ENCODE measurements at places on chromosomes 5 and 9.
A peak's percentile ranks its signal among the peaks of the same experiment; 100 is the strongest.

- DNase-seq, result no peak
These were observed 330.1 kb downstream of the NDUFS4 start for GRCh38 chr5:53890490-53890889.

GRCh38 chr9:123282362-123283047 lies 14.1 kb upstream of the STRBP start:
- DNase-seq, result no peak

GRCh38 chr5:82911910-82912309 lies 165.3 kb downstream of the TMEM167A start:
- no peak for DNase-seq

GRCh38 chr5:6700685-6701355 lies 12.4 kb upstream of the TENT4A start:
- DNase-seq, result no peak

GRCh38 chr5:103706939-103707682 lies 144.5 kb upstream of the NUDT12 start:
- no peak for DNase-seq

GRCh38 chr5:72063219-72063819 lies 44.0 kb upstream of the MAP1B start:
- no peak for DNase-seq

- no peak for DNase-seq
These were observed 25.1 kb downstream of the MACROH2A1 start for GRCh38 chr5:135373736-135374515.

- no peak for DNase-seq
These were observed 186.7 kb downstream of the PARP8 start for GRCh38 chr5:50853151-50853550.

DNA sequence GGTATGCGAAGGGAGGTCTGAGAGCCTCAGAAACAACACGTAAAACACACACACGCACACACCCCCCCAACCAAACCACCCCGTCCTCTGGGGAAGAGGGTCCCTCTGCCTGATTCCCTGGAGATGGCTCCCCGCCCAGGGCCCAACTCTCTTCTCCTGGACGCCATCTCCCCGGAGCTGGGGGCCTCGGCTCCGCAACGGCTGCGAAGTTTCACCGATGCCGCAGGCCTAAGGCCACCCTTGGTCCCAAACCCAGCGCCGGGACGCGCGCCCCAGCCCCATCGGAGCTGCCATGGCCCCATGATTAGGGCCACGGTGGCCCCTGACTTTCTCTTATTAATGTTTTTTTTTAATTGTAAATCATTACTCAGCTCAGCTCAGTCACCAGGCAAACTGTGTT lies 181.4 kb upstream of the TBCA start:
- no peak for DNase-seq

DNA sequence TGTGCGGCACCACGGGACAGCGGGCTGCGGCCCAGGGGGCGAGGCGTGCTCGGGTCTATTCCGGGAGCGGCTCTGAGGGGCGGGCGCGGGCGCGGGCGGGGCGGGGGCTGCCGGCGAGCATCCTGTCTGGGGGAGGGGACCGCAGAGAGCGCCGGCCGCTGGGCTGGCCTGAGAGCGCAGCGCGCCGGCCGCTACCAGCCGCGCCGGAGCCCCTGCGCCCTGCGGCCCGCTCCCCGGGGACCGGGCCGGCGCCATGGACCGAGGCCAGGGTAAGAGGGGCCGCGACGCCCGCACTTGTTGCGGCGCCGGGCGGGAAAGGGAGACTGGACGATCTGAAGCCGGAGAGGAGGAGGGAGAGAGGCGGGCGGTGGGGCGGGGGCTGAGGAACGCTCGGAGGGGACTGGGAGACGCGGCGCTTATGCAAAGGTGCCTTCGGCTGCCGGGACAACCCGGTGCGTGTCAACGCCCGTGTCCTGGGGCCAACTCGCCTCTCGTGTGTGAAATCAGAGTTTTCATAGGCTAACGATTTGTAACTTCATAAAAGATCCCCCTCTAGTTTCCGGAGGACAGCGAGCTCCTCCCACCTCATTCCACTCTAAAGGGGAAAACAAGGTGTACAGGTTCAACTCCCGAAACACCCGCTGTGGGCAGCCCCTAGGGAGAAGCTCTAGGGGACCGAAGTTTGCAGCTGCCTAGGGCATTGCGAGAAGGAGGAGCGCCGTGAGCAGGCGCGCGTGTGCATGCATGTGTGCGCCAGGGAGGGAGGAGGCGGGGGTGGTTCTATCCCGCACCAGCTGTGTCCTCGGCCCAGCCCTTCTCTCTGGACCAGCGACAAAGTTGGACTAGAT lies at the start of gene AFAP1L1:
Gene AFAP1L1 (plus strand): TSS at position 144 of the 848 bp plus-strand sequence. CDS start 110 bp downstream, at position 254.
- peak; percentile 1 for DNase-seq

DNA sequence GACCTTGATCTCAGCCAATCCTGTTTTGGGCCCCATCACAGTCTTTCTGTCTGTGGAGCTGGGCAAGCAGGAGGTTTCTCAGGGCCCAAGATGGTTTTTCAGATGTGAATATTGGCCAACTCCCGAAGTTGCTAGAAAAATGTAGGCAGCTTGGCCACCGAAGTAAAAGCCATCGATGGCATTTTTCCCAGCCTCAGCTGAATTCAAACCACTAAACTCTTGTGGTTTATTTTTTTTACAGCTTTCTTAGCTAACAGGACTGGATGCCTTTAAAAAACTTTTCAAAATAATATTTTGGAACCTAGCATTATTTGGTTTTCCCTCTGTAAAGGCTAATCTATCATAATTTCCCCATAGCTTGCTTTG lies 102.5 kb upstream of the ERCC6L2 start:
- no peak for DNase-seq

- DNase-seq, result no peak
These were observed 94.1 kb downstream of the PTCH1 start for GRCh38 chr9:95422650-95423049.

- no peak for DNase-seq
These were observed 44.1 kb upstream of the FOXE1 start for GRCh38 chr9:97808972-97809371.

DNA sequence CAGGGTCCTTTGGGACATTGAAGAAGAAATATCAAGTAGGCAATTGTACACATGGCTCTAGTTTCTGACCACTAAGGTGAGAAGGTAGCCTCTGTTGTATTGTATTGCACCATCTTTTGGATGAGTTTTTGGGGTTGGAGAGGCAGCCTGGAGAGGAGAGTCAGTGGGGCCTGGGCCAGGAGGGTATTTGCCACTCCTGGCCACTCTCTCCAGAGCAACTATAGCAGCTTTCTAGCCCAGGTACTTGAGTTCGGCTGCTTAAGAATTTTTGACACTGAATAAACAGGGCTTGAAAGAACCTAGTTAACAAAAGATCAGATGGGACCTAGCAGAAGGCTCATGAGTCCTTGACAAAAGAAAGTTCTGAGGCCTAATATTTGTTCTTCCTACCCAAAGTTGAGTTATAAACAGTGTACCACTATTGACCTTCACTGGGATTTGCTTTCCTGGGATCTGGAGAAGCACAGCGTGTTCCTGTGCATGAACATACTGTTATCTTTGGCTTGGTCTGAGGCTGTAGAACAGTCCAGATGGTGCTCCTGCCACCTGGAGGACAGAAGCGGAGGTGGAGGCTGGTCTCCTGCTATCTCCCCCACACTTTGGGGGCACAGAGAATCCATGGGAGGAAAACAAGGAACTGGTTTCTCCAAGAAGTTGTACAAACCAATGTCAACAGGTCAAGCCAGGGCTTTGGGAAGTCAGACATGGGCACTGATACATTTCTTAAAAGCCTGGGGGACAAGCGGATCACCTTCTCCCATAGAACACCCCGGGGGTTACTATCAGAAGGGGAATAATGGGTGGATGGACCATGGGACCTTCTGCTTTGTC lies 110.4 kb upstream of the LIFR start:
- no peak for DNase-seq

DNA sequence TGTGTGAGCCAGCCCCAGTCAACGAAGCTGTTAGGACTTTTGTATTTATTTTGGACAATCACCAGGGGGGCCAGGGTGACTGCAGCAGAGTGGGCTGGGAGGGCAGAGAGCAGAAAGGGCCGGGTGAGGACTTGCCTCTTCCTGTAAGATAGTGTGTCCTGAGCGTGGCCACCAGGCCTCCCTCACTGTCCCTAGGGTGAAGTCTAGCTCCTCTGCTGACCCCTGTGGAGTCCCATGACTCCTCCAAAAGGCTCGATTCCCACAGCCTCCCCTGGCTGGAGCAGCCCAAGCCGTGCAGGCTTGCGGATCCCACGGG lies 147.8 kb downstream of the RXRA start:
- no peak for DNase-seq

- DNase-seq, result no peak
These were observed 62.5 kb upstream of the FCN2 start for GRCh38 chr9:134818000-134818568.

DNA sequence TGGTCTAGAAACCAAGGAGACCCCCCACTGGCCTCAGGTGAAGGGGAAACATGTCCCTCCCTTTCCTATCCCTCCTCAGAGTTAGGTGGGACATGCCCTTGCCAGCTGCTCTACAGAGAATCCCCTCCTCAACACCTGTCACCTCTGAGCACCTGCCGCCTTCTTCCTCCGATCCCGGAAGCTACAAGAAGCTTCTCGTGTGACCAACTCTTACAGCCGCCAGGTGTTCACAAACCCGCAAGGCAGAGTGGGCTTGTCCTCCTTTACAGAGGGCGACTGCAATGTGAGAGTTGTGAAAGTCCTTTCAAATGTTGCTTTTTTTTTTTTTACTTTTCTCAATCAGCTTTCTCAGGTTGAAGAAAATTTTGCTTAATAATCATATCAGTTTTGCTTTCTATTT lies 3.7 kb upstream of the ICE1 start:
- peak; percentile 69 for DNase-seq

GRCh38 chr5:90484540-90484939 lies 9.9 kb downstream of the POLR3G start:
- no peak for DNase-seq

DNA sequence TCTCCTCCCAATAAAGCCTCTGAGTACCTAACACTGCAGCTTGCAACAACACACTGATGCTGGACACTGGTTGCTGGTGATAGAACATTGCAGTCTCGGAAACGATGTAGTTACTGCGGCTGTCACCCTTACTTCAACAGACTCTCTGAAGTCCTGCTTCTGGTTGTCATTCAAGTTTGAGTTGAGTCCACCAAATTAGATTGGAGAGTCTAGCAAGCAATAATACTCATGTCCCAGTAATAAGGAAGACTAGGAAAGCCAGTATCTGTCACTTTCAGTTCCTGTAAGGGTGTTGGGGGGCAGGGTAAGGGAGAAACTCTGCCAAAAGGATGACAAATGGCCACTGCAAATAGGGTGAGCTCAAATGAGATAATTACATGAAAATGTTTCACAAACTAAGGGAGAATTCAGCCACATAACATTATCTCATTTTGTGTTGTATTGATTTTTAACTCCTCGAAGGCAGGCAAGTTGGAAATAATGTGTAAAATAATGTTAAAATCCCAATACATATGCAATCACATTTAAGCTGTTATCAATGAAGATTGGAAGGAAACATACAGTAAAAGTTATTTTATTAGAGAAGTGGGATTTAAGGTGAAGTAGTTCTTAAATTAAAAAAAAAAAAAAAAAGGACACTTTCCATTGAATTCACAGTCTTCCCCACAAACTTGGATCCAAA lies 849 bp upstream of the IFT74 start:
- no peak for DNase-seq

DNA sequence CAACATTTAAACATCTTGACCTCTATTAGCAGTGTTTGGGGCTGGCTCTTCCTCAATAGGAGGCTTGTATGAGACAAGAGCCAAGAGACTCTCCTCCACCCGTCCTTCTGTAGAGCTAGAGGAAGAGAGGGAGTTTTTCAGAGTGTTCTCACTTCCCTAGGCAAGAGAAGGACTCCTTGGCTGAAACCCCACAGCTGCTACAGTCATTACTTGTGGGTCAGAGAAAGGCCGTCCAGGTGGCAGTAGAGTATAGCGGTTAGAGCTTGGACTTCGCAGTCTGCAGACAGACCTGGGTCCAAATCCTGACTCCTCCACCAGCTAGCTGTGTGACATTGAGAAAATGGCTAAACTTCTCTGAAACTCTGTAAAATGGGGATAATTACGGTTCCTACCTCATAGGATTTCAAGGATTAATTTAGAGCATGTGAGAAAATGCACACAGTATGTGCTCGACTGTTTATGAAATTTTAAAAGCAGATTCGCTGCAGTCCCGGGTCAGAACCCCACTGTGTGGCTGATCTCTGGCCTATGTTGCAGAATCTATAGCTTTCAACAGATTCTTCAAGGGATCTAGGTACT lies 80.8 kb upstream of the ARAP3 start:
- DNase-seq, result no peak

- DNase-seq, result no peak
These were observed 960 bp upstream of the IFNB1 start for GRCh38 chr9:21078702-21079101.
